ENCODE measurements at places on chromosomes 4 and X.

DNA sequence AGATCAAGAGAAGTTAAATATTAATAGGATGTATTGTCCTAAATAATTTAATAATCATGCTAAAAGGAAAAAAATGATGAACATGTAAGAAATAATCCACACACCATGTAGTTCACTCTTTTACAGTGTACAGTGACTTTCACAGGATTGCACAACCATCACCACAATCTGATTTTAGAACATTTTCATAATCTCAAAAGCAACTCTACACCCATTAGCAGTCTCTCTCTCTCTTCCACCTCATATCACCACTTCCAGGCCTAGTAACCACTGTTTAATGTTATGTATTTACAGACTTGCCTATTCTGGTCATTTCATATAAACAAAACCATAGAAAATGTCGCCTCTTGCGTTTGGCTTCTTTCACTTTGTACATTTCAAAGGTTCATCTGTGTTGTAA is 153.4 kb downstream of the FSTL5 start:
- peak; percentile 4 for DNase-seq

- DNase-seq, result no peak
Observed at GRCh38 chrX:128928636-128929035, 594.7 kb downstream of the SMARCA1 start.

GRCh38 chr4:80036949-80037685 is 35.9 kb downstream of the ANTXR2 start:
- no peak for DNase-seq

DNA sequence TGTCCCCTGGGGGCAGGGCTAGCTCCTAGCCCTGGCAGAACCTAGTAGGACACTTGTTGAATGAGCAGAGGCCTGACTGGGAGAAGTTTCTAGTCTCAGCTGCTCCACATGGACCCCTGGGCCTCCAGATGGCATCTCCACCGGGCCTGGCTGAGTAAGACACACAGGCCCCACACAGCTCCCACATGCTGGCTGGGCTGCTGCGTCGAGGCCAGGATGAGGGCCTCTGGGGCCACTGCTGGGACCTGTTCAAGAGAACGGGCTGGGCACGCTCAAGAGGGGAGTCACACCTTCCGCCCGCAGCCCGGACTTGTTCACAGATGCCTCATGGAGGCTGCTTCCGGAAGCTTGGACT is 4.2 kb upstream of the HGFAC start:
- DNase-seq, result no peak

DNA sequence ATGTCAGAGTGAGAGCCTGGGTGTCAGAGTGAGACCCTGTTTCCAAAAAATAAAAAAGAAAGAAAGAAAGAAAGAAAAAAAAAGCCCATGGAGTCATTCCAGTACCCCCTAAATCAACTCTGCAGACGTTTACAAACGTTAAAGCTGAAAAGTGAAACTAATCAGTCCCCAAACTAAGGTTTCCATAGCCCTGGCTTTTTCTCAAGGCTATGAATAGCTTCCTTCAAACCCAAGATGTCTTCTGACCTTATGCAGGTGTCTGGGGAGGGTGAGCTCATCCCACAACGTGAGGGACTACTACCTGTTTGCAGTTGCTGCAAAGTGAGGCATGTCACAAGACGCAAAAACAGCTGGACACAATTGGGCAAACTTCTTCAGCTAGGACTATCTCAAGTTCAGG is 144.0 kb downstream of the SH3KBP1 start:
- DNase-seq, result no peak

DNA sequence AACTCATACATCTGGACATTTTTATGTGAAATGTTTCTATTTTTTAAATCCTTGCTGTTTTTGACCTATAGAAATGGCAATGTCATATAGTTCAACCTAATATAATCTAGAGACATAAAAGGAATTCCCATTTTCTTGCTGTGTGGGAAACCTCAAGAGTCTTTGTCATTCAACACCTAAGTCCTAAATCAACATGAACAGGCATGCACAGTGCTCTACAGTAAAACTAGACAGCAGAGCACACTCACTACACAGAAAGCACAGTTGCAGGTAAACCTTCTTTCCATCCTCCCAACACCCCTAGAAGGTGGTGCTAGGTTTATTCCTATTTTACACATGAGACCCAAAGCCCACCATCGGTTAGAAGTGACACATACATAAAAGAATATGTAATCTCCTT is 79.1 kb upstream of the C1QTNF7 start:
- DNase-seq, result no peak

DNA sequence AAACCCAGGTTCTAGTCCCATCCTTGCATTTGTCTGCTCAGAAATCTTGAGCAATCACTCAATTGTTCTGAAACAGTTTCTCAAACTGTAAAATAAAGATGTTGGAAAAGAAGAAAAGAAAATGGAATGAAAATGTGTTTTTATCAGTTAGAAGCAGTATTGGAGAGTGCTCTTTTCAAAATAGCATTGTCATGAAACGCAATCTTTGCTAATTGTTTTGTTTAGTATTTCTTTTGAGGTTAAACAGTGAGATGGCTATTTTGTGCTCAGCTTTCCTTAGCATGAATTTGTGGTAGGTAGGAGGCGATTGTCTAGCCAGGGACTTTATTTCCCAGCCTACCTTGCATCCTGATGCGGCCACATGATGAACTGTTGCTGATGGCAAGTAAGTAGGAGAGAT is 10.6 kb upstream of the HPF1 start:
- DNase-seq, result no peak

GRCh38 chr4:56995525-56995924 is 16.8 kb downstream of the POLR2B start:
- no peak for DNase-seq

DNA sequence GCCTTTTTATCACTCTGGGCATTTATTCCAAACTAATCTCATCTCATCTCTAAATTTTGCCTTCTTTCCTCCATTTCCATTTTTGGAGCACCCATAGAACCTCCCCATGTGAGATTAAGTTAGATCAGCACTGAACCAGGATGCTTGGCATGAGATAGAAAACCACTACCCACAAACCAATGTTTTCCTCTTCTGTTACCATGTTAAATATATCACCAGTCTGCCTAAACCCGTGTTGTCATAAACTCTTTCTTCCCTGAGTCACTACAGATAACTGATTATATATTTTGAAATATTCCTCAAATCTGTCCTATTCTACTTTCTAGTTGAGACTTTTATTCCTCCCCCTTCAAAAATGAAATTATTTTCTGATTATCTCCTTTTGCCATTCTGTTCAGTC is 37.6 kb downstream of the GABRB1 start:
- DNase-seq, result no peak

DNA sequence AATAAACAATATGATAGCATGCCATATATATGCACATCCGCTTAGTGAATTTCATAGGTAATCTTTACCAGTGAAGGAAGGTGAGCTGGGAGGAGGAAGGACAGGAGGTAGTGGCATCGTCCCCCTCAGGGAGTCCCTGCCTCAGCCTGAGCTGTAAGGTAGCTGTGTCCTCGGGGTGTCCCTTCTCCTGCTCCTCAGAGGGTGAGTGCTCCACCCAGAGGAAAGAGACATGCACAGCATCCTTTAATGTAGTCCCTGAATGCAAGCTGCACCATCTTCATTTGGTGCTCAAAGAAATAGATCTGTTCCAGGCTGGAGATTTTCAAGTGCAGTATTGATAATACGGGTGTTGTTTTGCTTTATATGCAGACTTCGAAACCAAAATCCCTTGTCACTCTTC is 330.4 kb upstream of the SFRP2 start:
- DNase-seq, result no peak

DNA sequence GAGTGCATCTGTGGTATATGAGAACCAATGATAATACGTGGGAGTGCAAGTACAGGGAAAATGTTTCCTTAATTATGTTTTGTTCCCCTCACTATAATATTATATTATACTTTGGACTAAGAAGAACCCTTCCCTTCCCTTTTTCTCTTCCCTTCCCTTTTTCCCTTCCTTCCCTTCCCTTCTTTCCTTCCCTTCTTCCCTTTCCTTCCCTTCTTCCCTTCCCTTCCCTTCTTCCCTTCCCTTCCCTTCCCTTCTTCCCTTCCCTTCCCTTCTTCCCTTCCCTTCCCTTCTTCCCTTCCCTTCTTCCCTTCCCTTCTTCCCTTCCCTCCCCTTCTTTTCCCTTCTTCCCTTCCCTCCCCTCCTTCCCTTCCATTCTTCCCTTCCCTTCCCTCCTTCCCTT is 36.9 kb upstream of the VSIG4 start:
- DNase-seq, result no peak

GRCh38 chr4:180966312-180966711 is 1276.9 kb upstream of the TENM3 start:
- no peak for DNase-seq
